ENCODE measurements at places on chromosomes 3 and 15.

DNA sequence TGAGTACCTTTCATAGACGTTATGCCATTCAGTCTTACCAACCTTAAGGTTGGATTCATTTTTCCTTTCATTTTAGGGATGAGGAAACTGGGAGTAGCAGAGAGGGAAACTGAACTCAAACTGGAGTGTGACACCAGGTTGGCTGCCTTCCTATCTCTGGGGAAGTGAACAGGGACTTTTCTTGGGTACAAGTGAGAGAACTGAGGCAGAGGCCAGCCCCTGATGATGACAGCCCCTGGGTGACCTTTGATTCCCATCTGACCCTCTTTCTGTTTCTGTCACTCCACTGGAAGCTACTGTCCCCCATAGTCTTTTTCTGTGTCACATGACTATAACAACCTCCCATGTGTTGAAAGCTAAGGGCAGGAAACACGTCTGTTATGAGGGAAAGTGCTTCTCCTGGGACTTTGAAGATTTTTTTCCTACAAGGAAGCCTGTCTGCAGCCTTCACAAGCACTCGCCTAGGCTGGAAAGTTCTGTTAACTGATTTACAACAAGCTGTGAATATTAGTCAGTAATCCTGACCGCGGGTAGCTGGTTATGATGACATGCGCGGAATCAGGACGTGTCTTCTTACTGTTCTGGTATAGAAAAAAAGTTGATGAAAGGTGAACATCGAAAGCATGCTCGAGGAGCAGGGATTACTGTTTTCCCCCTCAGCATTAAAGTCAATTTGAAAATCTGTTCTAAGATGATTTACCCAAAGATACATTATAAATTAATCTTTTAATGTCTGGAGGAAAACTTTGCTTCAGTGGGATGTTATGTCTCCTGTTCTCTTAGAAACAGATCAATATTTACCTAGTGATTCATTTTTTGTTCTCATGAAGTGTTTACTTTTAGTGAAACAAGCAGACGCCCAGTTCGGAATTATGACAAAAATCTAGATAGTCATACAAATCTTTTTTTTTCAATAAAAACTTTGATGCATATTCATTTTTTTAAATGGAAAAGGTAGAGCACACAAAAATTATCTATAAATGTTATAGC is 31.5 kb downstream of the ABHD2 start:
- no peak for DNase-seq

- no peak for DNase-seq
These were observed 795.4 kb downstream of the IGSF11 start for GRCh38 chr3:118239253-118239652.

GRCh38 chr3:39358333-39358732 is 24.8 kb upstream of the SLC25A38 start:
- no peak for DNase-seq

- DNase-seq, result no peak
These were observed 30.1 kb upstream of the SLC22A13 start for GRCh38 chr3:38235466-38235865.

DNA sequence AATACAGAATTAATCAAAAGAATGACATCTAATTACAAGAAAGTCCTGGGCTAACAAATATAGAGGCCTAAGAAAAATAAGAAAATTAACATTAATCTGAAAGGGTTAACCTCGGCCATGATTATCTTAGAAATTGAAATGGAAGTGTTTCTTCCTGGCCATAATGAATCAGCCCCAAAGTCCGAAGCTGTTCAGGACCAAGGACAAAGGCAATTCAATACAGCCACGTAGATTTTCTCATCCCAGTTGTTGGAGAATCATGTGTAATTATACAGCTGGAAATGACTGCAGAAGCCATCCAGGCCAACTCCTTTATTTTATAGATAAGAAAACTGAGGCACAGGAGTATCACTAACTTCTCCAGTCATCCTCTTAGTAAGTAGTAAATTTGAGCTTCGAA is 38.0 kb upstream of the GBE1 start:
- no peak for DNase-seq

GRCh38 chr15:73142802-73143762 is 90.8 kb downstream of the NEO1 start:
- DNase-seq, result no peak

DNA sequence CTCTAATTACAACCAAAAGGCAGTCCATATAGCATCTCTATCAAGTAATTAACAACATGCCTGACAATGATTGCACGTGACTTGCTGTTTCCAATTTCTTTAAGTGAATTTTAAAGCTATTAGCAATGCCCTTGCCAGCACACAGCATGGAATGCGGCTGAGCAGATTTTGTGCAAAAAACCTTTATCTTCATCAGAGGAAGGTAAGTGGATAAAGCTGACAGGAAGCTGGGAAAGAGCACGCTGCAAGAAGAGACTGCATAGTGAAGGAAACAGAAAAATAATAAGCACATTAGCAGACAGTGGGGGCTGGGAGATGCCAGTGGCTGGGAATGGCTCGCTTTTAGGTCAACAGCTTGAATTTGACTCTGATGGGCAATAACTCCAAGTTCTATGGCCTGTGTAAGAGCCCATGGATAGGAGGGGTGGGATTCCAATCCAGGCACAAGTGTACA is 138.8 kb downstream of the PDZRN3 start:
- DNase-seq, result no peak

DNA sequence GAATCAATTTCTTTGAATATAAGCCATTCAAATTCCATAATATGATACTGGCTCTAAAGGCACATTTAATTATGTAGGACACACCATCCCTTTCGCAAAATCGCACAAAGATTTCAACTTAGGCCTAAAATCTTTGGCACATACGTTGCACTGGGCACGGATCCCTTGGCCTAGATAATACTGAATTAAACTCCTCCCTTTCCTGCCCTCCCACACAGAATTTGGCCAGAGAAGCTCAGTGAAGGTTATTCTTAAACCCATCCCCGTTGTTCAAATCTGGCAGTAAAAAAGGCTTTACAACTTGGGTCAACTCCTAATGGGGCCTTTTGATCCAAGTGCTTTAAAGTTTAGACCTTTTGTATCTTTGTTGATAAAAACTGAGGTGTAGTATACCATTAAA is 247.2 kb downstream of the PTPRG start:
- no peak for DNase-seq

- no peak for DNase-seq
These were observed 145.1 kb upstream of the THRB start for GRCh38 chr3:24639481-24640329.

DNA sequence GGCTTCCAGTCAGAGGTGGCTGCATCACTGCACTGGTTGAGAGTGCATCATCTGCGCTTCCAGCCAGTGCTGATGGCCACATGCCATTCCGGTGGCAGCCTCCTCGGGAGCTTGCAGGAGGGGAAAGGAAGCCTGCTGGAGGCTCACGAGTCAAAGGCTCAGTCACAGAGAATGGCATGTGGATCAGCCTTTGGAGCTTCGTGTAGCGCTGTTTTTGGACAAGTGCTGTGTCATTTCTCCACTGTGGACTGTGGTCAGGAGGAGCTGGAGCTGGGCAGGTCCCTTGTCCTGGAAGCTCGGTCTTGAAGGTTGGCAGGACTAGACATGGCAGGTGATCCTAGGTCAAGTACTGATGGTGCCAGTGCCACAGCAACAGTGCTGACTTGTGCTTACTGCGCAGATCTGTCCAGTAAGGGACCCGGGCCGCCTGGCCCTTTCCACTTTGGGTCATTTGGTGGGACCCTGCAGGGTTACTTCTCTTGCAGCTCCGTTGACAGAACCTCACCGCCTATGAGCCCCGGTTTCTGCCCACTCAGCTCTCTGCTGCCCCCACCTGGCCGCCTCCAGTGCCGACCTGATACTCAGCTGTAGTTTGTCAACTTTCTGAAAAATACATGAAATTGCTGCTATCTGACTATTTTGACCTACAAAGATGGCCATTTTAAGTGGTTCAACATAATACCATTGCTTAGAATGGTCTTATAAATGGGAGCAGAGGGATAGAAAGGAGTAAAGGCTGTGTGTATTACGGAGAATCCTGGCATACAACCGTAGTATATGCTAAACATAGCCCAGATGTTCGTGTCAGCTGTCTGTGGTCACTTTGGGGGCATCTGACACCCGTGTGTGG is 27.6 kb upstream of the TRPM1 start:
- DNase-seq, result peak; percentile 69

DNA sequence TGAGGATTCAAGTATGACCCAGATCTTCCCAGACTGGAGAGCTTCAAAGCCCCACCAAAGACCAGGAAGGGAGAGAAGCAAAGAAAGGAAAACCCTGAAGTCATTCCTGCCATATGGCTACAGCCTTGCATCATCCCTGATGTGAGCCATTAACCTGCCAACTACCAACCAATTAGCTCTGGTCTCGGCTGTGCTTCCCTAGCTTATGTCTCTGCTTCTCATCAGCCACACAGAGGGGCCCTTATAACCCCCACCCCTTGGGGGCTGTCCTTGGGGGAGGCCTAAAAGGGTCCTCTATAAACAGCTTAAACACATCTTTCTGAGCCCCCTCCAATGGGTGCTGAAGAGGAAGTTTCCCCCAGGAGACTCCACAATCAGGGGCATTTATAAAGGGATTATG is 52.8 kb downstream of the NOX5 start:
- DNase-seq, result no peak

DNA sequence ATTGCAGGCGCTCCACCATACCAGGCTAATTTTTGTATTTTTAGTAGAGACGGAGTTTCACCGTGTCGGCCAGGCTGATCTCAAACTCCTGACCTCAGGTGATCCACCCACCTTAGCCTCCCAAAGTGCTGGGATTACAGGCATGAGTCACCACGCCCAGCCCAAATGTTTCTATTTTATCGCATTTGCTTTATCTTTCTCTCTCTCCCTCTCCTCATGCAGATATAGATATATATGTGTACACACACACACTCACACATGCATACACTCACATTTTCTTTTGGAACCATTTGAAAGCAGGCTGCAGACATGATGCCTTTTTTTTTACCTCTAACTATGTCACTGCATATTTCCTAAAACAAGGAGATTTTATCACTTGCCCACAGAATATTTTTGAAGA is 7.3 kb upstream of the MCCC1 start:
- no peak for DNase-seq

- DNase-seq, result no peak
These were observed 338.3 kb upstream of the ATP11B start for GRCh38 chr3:182455011-182455410.

Measured in stimulated activated CD4-positive, alpha-beta T cell treated with anti-CD3 and anti-CD28 coated beads, Interleukin-1b, Interleukin-23, amount 100 ng/mL, for 1 hour (primary cell).